ENCODE measurements at places on chromosomes 3 and 15. TPM values are rescaled to one million over a fixed set of nuclear protein-coding genes. Genes with fewer than 3 reads are reported as not detected.

The GPR160 gene
- 12.4 TPM for total RNA-seq

- no peak for DNase-seq
These were observed 48.9 kb downstream of the LRRFIP2 start for GRCh38 chr3:37125195-37126073.

The CYP19A1 gene
- not detected for total RNA-seq

- DNase-seq: no peak
These were observed 560.5 kb downstream of the NR2F2 start for GRCh38 chr15:96891046-96891445.

- DNase-seq: no peak
These were observed 93.3 kb upstream of the HACD2 start for GRCh38 chr3:123678108-123678511.

DNA sequence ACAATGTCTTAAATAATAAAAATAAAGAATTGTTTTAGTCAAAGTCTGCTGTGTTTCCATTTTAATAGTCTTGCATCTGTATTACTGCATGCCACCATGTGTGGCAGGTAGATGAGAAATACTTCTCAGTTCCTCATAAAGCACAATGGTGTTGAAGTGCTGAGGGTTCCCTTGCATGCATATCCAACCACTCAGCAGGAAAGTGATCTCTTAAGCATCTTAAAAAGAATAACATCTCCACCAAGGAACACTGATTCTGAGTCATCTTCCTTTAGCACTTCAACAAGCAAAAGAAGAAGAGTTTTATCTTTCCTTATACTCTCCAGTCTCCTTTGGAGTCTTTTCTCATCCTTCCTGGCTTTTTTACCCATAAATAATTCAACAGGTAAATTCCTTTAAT lies 602.0 kb downstream of the TBL1XR1 start:
- no peak for DNase-seq

DNA sequence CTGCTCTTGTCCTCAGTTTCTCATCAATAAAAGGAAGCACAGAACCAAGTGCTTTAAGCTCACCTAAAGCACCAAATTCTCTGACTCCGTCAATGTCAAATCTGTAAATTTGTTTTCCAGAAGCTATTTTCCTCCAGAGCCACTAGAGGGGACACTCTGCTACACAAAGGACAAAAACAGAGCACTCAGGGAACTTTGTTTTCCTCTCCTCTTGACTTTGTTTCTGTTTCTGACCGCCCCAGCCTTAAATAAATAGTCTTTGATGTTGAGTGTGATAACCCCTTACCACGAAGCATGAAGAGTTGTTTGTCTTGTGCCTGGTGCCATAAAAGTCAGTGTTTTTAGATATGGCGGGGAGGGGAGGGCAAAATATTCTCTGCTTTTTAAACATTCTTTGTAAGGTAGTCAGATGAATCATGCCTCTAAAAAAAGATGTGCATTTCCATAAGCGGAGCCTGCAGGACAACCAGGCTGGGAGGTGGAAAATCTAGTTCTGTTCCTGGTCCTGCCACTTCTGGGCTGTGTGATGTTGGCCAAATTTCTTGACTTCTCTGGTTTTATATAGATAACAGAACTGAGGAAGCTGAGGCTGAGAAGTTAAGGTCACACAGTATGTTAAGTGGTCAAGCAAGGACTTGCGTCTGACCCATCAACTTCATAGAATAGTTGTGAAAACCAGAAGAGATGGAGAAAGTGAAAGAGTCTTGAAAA lies 7.3 kb upstream of the ZBTB38 start:
- DNase-seq: no peak

The MYL3 gene
- not detected for total RNA-seq

DNA sequence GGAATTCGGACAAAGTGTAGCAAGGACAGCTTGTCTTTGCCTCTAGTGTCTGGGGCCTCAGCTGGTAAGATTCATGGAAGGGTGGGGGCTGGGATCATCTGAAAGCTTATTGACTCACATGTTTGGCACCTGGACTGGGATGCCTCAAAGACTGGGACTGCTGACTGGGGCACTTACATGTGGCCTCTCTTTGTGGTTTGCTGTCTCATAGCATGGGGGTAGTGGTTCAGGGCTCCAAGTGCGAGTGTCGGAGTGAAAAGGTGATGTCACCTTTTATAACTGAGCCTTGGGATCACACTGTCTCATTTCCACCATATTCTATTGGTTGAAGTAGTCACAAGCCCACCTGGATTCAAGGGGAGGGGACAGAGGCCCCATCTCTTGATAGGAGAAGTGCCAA lies 6.8 kb downstream of the MFSD1 start:
- no peak for DNase-seq

DNA sequence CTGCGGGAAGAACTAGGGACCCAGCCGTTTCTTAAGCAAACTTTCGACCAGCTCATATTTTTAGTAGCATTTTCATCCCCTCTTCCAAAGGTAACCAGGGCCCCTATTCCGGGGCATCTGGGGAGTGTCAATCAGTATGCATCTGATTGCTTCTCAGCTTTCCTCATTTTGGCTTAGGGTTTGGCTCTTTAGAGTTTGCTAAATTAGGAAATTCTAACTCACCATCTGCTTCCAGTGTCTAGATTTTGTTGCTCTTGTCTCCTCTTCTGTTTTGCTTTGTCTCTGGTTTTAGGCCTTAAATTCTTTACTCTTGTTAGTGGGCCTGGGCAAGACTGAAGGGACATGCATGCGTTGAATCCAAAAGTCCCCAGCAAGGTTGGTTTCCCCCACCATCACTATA lies 9.6 kb upstream of the ABTB1 start:
- no peak for DNase-seq

Measured in natural killer cell treated with Interleukin-12 subunit alpha and Interleukin-12 subunit beta and Interleukin-15 and Interleukin-18, amount 100 ng/mL, for 72 hours (primary cell).